Stimulated activated CD4-positive, alpha-beta T cell treated with anti-CD3 and anti-CD28 coated beads, Interleukin-2, amount 100 ng/mL, for 4 hours (primary cell): ENCODE measurements at places on chromosomes 1 and 21.

- peak; percentile 13 for DNase-seq
Observed at GRCh38 chr1:31587720-31588423, 11.6 kb downstream of the TINAGL1 start.

- DNase-seq: no peak
Observed at GRCh38 chr1:53044926-53045325, 17.1 kb upstream of the PODN start.

GRCh38 chr21:45227735-45228134 is 60.0 kb downstream of the POFUT2 start:
- DNase-seq: no peak

- no peak for DNase-seq
Observed at GRCh38 chr1:43058545-43059360, 100.1 kb upstream of the SLC2A1 start.

DNA sequence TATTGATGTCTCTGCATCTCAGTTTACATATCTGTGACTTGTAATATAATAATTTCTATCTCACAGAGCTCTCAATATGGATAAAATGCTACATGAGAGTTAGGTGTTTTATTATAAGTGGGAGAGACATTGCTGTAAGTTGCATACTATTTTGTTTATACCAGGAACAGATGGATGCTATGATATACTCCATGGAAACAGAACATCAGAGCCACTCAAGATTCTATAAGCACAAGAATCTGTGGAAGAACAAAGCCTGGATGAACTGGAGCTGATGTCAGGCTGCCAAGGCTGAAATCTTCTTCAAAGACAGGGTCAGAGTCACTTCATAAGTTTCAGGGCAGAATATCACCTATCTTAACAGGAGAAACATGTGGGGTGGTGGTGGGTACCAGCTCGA is 30.2 kb downstream of the DUSP10 start:
- DNase-seq: no peak

DNA sequence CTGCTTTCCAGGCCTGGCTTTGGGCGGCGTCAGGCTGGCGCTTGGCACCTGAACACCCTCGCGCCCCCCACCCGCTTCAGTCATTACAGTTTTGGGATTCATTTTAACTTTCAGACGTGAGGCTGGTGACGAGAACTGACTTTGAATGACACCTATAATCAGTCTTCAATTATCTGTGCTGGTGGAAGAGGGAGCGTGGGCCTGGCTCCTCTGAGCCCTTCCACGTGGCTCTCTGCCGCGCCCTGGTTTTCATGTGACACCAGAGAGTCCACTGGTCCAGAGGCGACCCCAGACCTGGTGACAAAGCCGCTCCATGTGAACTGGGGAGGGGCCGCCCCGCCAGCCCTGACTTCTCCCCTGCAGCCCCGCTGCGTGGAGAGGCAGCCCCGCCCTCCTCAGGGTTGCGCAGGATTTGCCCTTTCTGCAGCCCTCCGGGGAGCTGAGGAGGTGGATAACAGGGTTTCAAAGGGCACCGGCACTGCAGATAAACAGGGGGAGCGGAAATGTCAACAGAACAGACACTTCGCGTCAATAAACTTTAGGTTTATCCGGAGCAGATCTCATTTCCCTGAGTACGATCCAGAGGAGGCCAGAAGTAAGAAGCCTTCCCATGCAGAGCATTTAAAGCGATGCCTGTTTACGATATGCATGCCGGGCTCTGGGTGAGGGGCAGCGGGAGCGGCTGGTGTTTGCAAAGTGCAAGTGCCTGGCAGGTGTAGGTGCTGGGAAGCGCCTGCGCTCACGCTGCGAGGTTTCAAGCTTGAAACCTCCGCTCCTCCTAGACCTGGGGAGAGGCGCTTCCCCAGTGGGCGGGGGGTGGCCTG is 56.4 kb downstream of the AJAP1 start:
- DNase-seq: no peak

GRCh38 chr1:236021424-236022135 is 43.3 kb downstream of the NID1 start:
- no peak for DNase-seq

DNA sequence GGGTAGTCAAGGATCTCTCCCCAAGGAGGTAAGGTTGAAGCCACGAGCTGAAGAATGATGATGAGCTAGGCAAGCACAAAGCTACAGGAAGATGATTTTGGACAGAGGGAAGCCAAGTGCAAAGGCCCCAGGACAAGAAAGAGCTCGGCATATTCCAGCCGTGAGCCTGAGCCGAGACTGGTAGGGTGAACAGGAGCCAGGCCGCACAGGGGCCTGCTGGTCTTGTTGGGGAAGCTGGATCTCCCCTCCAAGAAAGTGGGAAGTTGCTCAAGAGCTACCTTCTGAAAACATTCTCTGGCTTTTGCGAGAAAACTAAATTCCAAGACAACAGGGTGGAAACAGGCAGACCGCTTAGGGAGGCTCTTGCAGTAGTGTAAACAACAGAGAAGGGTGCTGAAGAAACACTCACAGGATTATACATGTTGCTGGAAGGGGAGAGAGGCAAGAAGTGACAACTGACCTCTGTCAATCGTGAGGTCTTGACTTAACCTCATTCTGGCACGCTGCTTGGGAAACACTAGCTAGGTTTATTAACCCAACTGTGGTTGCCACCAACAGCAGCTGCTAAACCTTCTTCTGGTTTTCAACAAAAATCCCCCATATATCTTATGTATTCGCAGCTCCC is 625.2 kb downstream of the SMYD3 start:
- DNase-seq: no peak

GRCh38 chr21:32748529-32748928 is 20.7 kb upstream of the SYNJ1 start:
- no peak for DNase-seq

GRCh38 chr1:28139025-28139712 is 37.3 kb downstream of the PTAFR start:
- no peak for DNase-seq

DNA sequence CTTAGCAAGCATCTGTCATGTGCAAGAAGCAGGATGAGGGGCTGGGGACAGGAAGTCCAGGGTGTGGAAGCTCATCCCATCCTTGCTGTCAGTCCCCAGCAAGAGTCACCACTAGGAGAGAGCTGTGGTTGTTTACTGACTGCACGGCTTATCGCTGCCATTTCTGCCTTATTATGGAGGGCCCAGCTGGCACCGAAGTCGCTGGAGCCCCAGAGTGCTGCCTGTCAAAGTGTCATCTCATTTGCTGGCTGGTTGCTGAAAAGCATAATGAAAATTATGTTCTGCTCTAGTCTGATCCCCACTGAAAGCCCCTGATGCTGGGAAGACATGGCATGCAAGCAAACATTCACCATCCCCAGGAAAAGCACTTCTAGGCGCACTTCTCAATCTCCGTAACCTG is 642.7 kb downstream of the NPHP4 start:
- no peak for DNase-seq

DNA sequence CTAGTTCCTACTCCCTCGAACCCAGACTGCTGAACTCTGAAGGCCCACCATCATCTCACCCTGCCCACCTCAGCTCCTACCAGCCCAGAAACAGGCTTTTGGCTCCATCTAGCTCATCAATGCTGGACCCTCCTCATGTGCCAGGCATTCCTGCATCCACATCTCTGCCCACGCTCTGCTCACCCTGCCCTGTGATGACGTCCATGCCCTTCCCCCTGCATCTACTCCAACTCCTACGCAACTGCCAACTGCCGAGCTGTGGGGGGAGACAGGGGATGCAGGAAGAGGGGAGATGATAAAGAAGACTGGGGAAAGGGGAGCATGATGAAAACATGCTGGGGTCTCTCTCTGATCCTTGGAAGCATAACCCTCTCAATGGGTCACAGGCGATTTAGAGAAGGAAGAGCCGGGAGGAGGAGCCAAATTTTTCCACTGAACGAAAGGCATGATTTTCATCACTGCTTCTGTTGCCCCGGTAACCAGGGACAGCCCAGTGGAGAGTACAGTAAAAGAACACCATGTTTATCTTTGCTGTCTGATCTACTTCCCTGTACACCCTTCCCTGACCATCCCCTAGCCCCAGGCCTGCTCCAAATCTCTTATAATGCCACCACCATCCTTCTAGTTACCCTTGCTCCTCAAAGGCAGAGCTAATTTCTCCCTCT is 44.3 kb downstream of the CD34 start:
- DNase-seq: no peak

GRCh38 chr1:116679828-116680628 is 12.5 kb upstream of the IGSF3 start:
- no peak for DNase-seq

DNA sequence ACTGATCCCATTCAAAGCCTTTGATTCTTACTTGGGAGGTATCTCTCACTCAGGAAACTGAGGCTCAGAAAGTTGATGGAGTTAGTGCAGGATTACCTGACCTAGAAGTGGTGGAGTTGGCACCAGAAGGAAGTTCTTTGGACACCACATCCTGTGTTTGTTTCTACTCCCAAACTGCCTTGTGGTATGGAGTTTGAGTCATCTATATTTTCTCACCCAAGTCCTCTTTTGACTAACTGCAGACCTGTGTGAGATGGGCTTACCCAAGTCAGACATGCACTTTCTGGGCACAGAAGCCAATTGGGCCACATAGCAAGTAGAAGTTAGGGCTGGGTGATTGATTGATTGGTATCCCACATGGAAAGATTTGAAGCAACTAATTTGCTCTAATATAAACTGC is 36.1 kb downstream of the FGGY start:
- no peak for DNase-seq

GRCh38 chr1:174286042-174286441 is 126.7 kb downstream of the RABGAP1L start:
- DNase-seq: no peak

GRCh38 chr1:178282949-178283367 is 189.1 kb downstream of the RASAL2 start:
- DNase-seq: no peak

DNA sequence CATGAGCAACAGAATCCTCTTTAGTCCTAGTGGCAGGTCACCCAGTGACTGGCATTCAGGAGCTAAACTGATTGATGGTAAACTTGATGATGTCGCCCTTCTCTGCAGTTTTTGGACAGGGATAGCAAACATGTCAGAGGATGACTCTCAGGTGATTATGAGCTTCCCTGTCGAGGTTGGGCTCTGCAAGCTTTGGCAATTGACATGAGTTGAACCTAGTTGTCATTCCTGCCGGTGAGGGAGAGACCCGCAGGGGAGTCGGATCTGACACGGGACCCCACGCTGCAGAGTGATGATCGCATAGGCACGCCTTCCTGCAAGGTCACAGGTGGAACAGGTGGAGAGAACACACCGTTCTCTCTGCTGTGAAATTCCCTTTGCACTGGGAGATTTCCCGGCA is 438.0 kb upstream of the VAMP3 start:
- DNase-seq: no peak

- no peak for DNase-seq
Observed at GRCh38 chr1:22122273-22123070, 20.4 kb downstream of the WNT4 start.

DNA sequence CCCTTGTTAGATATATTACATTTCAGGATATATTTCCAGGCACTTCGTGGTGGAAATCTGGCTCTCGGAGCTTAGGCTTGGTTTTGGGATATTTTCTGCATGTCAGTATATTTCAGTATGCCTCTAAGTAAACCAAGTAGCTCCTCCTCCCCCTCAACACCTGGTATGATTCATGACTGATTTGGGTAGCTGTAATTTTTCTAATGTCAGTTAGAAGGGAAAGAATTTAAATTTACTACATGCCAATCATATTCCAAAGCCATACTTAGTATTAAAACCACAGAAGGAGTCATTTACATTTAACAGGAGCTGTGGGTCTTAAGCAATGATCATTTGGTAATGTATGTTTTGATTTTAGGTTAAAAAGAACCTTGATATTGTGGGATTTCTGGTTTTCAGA is 40.6 kb downstream of the ST6GALNAC3 start:
- no peak for DNase-seq

GRCh38 chr1:173444757-173445156 is 32.4 kb upstream of the PRDX6 start:
- no peak for DNase-seq

DNA sequence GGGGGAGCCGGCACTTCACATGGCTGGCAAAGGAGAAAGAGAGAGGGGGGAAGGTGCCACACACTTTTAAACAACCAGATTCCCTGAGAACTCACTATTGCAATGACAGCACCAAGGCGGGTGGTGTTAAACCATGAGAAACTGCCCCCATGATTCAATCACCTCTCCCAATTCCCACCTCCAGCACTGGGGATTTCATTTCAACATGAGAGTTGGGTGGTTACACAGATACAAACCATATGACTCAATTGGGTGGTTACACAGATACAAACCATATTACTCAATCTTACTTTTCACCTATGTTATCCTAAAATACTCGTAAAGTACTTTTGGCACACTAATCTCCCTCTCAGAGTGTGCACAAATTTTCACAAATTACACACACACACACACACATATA is 1097.5 kb upstream of the TMPRSS15 start:
- DNase-seq: no peak

DNA sequence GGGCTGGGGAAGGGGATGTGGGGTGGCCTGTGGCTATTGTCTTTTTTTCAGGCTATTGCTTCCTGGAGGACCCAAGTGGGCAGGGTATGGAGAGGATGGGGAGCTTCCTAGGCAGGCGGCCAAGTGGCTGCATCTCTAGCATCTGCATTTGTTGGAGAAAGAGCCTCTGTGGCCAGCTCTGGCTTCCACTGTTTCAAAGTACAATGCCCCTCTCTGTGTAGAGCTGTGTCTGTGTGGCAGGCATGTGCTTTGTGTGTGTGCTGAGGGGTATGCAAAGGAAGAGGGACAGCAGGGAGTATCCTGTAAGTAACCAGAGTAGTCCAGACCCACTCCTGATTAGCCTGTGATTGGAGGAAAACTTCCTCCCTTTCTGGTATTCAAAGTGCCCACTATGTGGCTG is 40.6 kb downstream of the KCNA2 start:
- no peak for DNase-seq

GRCh38 chr1:23169727-23170335 is 1.2 kb upstream of the LUZP1 start:
- no peak for DNase-seq

DNA sequence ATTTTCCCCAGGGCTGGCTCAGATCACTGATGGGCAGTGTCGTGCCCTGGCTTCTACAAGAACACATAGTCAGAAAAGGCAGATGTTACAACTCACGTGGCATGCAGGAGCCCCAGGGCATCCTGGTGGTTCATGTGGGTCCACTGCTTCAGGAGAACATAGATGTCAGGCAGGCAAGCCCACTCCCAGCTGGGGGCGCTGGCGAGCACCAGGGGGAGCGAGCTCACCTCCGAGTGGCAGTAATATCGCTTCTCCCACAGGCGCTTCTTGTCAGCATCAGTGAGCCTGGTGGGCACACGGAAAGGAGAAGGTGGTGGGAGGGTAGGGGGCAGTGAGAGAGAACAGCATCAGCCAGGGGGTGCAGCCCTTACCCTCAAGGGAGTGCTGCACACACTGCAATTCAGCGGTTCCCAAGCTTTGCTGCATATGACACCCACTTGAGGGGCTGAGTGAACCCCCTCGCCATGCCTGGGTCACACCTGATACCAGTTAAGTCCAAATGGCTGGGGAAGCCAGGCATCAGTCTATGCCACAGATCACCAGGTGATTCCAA is 34.3 kb upstream of the PPP1R15B start:
- peak; percentile 13 for DNase-seq

- DNase-seq: no peak
Observed at GRCh38 chr1:39698568-39698967, 7.3 kb upstream of the HPCAL4 start.
